ENCODE measurements at places on chromosomes 4 and X.

DNA sequence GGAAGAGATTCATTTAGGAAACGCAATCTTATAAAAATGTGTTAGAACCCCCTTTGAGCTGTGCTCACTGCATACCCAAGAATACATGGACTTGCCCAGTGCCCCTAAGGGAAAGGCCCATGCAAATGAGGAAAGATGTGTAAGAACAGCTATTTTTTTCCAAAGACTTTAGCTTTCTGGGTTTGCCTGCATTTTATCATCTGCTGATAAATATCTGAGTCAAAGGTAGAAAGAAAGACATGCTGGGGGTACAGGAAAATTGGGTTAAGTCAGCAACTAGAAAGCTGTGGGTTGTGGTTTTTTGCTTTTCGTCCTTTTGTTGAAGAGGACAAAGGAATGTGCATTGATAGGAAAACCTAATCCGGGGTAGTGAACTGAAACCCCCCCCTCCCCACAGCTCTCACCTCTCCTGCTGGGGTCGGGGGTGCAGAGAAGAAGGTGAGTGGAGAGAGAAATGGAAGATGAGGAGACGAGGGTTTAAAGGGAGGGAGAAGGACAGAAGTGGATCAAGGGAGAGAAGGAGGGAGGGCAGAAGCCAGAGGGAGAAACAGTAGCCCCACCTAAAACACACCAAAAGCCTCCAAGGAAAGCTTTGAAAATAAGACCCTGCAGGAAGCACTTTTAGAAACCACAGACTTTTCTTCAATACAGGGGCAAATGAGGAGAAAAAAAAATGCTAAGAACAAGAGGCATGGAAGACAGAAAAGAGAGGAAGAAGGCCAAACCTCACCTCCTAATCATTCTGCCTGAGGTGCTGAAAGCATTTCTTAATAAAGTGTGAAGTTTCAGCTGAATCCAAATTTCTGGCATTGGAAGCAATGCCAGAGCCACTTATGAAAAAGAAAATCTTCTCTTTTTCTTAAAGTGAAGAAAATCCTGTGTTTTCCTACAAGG, 49.3 kb downstream of the KDR start:
- DNase-seq, result no peak

DNA sequence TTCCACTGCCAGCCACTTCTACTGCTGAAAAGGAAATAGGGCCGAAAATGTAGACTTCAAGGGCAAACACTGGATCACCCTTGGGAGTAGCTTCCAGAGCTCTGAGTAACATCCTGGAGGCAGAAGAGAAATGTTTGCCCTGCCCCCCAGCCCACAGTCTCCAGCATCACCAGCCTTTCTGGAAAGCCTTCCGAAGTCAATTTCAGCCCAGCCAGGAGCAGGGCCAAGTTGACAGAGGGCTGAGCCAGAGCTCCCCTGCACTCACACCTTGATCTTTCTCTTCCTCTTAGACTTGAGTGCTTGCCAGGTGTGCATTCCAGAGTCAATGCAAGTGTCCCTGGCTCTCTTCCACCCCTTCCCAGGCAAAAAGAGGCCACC, 35.2 kb downstream of the SLC25A5 start:
- DNase-seq, result no peak

DNA sequence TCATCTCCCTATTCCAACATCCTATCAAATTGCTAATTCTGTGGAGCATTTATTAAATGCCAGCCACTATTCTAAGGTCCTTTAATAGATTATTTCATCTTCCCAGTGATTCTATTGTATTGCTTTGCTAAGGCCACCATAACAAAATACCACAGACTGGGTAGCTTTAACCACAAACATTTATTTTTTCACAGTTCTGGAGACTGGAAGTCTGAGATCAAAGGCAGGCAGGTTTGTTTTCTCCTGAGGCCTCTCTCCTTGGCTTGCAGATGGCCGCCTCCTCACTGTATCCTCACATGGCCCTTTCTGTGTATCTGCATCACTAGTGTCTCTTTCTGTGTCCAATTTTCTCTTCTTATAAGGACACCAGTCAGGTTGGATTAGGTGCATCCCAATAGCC, 64.5 kb downstream of the CPE start:
- DNase-seq, result no peak

GRCh38 chr4:41647383-41647782, 101.1 kb downstream of the PHOX2B start:
- DNase-seq, result no peak

GRCh38 chr4:18953613-18954012, 932.1 kb upstream of the LCORL start:
- no peak for DNase-seq

- DNase-seq, result no peak
These were observed 175.6 kb upstream of the MAGEB2 start for GRCh38 chrX:30039768-30040167.

DNA sequence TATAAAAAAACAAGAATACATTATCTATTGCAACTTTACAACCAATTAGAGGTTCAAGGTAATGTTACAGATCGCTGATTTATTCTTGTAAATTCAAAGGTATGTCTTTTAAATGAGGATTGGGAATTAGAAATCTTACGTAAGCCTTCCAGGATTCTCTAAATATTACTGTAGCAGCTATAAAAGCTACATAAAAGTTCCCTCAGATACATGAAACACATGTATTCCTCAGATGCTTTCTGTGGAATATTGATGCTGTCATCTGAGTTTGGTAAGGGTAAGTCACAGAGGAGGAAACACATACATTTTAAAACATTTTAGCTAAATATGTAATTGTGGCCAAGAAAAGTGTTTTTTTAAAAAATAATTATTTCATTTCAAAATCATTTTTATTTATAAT, 3.4 kb downstream of the AFP start:
- no peak for DNase-seq

- no peak for DNase-seq
These were observed 105.3 kb upstream of the SPRY1 start for GRCh38 chr4:123291329-123291728.

DNA sequence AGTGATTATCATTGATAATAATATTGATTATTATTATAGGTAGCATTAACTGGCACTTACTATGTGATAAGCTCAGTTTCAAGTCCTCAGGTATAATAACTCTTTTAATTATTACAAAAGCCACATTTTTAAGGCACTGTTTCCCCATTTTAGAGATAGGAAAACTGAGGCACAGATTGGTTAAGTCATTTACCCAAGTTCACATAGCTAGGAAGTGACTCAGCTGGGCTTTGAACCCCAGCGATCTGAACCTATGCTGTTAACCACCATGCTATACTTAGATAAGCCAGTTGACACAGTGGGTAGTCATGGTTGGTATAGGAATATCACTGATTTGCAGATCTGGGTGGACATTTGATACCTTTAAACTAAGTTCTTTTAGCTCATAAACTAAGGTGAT, 110.4 kb downstream of the FRAS1 start:
- no peak for DNase-seq

DNA sequence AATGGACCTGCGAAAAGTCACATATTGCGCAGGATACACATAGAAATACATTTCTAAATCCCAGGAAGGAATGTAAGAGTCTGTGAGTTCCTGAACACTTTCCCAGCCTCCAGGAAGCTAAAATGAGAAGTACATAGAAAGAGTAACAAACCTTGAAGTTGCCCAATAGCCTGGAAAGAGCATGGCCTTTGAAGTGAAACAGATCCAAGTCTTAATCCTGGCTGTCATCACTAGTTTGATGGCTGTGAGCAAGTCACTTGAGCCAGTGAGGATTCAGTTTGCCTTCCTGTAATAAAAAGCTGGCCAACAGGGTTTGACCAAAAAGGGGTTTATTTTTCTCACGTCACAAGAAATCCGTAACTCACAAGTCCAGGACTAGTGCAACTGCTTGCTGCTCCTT, 69.8 kb downstream of the ARHGEF38 start:
- no peak for DNase-seq

DNA sequence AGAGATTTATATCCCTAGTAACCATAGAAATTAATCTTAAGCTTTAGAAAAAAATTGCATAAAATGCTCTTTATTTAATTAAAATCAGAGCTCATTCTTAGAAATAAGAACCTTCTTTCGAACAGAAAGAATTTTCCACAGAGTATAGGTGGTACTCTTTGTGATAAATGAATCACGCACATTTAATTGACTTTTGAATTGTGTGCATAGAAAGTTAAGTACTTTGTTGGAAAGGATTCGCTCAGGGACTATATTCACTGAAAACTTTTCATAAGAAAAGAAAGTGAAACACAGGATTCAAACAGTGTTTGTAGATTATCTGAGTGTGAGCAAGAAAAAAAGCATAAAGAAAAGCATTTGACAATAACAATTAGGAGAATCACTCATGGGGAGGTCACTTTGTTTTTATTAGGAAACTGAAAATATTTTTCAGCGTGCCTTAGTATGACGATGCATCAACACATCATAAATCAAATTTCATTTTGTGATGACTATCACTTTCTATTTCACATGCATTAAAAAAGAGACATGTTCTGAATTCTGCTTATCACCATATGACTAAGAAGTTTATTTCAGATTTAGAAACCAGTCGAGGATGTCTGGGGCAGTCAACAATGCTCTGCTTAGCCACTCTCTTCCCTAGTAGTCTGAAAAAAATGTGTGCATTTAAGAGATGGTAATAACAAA, 49.5 kb downstream of the STX18 start:
- DNase-seq, result no peak

GRCh38 chrX:111103246-111103645, 7.3 kb downstream of the PAK3 start:
- no peak for DNase-seq

DNA sequence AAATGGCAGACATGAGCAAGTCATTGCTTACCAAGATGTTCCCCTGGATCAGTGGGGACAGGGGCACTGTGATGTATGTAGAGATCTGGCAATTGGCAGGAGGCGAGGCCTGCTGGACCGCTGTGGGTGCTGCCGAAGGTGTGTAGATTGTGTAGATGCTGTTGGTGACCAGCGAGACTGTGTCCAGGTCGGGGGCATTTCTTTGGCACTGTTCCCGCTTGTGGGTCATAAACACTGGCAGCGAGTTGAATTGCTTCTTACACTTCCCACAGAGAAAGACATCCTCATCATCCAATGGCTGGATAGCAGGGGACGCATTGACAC, 52.7 kb downstream of the CFAP299 start:
- DNase-seq, result no peak

DNA sequence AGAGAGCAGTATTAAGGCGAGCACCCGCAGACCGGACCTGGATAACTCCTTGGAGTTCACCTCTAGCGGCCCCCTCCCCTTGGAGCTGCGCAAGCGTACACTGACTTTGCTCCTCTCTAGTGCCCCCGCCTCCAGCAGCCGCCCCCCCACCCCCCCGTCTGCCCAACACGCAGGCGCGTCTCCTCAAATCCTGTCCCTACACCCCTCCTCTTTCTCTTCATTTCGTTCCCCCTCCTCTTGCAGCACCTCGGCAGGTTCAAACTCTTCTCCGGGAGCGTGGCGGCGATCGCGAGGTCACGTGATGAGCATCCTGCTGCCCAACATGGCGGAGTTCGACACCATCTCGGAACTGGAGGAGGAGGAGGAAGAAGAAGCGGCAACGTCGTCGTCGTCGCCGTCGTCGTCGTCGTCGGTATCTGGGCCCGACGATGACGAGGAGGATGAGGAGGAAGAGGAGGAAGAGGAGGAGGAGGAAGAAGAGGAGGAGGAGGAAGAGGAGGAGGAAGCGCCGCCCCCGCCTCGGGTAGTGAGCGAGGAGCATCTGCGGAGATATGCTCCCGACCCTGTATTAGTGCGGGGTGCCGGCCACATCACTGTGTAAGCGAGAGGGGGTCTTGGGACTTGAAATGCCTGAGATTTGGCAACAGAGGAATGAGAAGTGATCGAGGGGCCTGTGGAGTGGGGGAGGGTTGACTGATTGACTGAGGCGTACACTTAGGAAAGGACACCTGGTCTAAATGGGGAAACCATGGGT, at the start of gene CHIC1:
CHIC1 (plus strand) TSS at position 214 of the 754 bp plus-strand sequence; CDS start at position 302, 88 bp downstream.
- DNase-seq, result peak; percentile 52

- DNase-seq, result no peak
These were observed 123.1 kb upstream of the GRIA3 start for GRCh38 chrX:123060986-123061385.

GRCh38 chr4:159551281-159551680, 448.4 kb downstream of the RAPGEF2 start:
- DNase-seq, result no peak

GRCh38 chr4:52037689-52038102, 403 bp downstream of the SGCB start:
- DNase-seq, result no peak

DNA sequence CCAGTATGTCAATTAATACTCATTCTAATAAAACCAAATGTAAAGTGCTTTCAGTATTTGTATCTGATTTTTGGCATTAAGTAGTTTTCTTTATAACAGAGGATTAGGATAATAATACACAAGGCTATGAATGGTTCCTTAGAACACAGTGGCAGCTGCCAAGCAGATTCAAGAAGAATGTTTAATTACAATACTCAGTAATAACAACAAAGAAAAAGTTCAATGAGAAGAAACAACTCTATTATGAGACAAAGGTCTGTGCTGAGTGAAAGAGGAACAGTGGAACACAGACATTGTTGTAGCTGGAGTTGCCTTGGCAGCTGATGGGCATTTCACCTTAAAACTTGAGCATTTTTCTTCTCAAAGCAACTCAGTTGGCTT, 502.6 kb upstream of the NR3C2 start:
- no peak for DNase-seq
